ENCODE measurements at places on chromosomes 11 and 22. TPM values are rescaled to one million over a fixed set of nuclear protein-coding genes. Genes with fewer than 3 reads are reported as not detected.

GRCh38 chr11:2118677-2119076 is 20.5 kb downstream of the IGF2 start:
- DNase-seq = no peak

ASRGL1 gene
- total RNA-seq = 14.9 TPM

DNA sequence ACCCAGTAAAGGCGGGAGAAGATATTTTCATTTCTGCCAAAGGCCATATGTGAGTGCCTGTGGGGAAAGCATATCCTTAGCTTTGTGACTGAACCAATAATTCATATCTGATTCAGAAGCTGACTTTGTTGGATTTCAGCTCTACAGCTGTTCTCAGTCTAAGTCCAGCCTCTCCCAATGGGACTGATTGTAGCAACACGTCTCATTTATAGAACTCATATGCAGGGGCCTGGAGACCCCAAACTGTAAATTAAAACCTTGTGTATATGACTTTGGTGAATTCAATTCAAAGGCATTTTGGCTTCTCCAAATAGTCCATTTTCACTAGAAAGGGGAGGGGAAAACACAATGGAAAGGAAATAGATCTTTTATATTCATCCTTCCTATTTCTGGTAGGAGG is 250.4 kb upstream of the SORL1-AS1 start:
- no peak for DNase-seq

DNA sequence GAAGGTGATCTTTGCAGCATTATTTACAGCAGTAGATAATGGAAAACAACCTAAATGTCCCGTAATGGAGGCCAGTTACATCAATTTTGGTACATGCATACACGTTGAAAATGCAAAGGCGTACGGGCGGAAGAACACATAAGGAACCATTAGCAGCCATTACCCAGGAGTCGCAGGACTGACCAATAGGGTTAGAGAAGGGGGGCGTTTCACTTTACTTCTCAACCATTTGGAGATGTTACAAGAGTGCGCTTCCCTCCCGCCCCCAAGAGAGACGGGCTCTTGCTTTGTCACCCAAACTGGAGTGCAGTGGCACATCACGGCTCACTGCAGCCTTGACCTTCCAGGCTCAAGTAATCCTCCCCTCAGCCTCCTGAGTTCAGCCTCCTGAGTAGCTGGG is 52.8 kb upstream of the SLC35C1 start:
- DNase-seq = no peak

DNA sequence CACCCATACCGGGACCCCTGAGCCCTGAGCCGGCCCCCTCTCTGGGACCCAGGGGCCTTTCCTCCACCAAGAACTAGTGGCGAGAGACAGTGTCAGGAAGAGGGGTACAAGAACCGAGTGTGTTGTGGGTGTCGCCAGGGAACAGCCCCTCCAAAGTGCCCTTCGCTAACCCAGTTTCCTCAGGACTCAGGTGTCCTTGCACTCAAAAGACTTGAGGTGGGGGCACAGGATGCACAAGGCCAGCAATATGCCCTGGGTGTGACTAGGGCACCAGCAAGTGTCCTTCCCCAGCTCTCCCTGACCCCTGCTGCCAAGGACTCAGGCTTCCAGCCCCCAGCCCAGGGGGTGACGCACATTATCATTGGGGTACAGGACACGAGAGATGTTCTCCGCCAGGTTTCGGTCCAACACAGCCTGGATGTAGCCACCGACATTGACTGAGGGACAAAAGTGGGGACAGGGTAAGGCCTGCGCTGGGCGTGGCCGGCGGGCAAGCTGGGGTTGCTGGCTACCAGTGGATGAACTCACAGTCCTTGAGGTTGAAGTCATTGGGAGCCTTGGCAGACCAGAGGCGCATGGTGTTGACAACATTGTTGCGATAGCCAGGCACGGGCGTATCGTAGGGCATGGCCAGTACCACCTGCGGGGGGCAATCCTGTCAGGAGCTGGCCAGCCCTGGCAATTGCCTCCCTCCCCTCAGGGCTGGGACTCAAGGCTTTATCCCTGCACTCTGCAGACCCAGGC is 4.7 kb downstream of the PYGM start:
- DNase-seq = no peak

PIH1D2 gene
- 1.0 TPM for total RNA-seq

- no peak for DNase-seq
These were observed 397 bp upstream of the CD44 start for GRCh38 chr11:35138606-35138942.

GRCh38 chr11:43135966-43136534 is 175.7 kb upstream of the API5 start:
- no peak for DNase-seq

DNA sequence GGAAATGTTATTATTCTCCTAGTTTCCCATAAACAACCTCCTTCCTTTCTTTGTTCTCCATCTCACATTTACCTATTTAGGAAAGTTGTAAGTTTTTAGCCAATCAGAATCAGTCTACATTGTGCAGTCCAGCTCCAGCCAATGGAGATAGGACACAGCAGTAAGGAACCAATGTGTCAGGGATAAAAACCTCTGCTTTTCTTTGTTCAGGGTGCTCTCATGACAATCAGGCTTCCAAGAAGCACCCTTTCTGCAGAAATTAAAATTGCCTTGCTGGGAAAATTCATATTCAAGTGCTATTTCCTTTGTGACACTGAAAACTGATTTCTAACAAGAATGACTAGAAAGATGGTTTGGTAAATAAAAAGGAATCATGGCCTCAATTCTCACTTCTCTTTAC is 14.6 kb downstream of the SCGB2A1 start:
- no peak for DNase-seq

GRCh38 chr11:13064593-13064992 is 55.5 kb downstream of the RASSF10 start:
- no peak for DNase-seq

- peak; percentile 17 for DNase-seq
These were observed 21.3 kb downstream of the IZUMO1R start for GRCh38 chr11:94325681-94326080.

GRCh38 chr11:15944460-15944859 is 411.9 kb downstream of the SOX6 start:
- no peak for DNase-seq

DNA sequence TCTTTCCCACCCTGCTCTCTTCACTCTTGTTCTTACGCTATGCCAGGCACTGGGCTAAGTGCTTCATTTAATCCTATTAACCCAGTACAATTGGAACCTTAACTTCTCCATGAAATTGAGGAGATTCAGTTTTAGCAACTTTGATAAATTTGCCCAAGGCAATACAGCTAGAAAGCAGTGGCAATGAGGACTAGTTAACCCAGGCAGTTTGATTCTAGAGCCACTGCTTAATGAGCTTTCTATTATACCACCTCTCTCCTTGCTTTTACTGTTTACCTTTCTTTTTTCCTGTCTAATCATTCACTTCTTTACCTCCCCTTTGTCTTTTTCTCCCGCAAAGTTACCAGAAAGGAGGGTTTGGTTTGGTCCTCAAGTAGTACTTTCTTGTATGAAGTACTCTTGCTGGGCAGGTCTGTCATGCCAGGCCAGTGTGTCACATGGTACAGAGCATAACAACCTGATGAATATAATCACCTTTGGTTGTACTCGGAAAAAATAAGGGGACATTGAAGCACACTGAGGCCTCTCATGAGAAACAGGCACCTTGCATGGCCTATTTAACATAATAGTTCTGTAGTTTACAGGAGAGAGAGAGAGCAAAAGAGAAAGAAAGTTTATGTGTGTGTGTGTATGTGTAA is 70.6 kb downstream of the PDHX start:
- no peak for DNase-seq

DNA sequence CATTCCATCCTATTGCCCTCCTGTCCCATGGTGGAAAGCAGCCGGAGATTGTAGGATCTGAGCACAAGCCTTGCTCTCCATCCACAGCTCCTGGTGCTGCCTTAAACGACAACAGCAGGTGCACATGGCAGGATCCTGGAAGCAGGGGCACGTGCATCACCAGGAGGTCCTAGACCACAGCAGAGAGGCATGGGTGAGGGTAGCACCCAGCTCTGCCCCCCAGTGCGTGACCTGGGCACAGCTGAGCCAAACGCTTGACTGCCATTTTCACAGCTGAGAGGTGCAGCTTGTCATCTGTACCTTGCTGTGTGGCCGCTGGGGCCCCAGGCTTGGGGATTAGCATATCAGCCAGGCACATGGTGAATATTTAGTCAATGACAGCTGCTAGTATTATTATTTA is 92.7 kb downstream of the NTM start:
- no peak for DNase-seq

- DNase-seq = no peak
These were observed 857.2 kb upstream of the TENM4 start for GRCh38 chr11:80297858-80298632.

DNA sequence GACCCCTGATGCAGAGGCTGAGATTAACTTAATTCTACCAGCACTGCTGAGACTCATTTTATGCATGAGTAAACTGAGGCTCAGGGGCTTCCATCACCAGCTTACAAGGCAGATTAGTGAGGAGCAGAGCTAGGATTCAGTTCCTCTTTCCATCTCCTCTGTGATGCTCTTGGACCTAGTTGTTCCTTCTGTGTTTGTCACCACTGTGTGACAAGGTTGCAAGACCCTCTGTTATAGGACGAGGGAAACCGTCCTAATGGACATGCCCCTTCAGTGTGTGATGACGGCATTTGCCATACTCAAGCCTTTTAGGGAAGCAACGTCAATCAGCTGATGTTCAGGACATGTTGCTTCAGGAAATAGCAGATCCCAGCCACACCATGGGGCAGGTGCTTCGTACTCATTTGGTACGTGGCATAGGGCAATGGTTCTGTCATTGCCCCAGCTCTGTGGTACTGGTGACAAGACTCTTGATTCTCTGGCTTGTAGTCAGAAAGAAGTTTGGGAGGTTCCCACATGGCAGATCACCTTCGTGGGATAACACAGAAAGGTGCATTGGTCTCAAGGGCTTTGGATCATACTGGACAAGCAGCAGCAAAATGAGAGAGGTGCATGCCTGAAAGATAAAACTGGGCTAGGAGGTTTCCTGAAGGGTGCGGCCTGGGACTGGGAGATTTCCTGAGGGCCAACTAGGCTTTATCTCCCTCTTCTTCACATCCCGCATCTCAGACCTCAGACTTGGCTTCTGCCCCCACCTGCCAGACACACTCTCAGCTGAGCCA is 23.9 kb upstream of the CD44 start:
- no peak for DNase-seq

All from pancreas (tissue), 10 donors.